Upper lobe of left lung (tissue), 6 donors: ENCODE measurements at places on chromosomes 16 and 17. TPM values are rescaled to one million over a fixed set of nuclear protein-coding genes. Genes with fewer than 3 reads are reported as not detected.

The CRISPLD2 gene
- total RNA-seq = 109 TPM

The CSH1 gene
- not detected for total RNA-seq

The DNAH9 gene
- 42.6 TPM for total RNA-seq

The PIMREG gene
- total RNA-seq = 0.77 TPM

The KRTAP9-2 gene
- total RNA-seq = not detected

The NPIPB12 gene
- total RNA-seq = 158 TPM

The CES1 gene
- total RNA-seq = 208 TPM

The FBXW10 gene
- not detected for total RNA-seq

The RHBDF1 gene
- total RNA-seq = 42.1 TPM

The SULT1A3 gene
- 17.5 TPM for total RNA-seq

The KCNJ2 gene
- 5.3 TPM for total RNA-seq

The CYLD gene
- 43.8 TPM for total RNA-seq

The ACE gene
- total RNA-seq = 21.1 TPM

The ACD gene
- 18.7 TPM for total RNA-seq

The PSMC3IP gene
- total RNA-seq = 2.7 TPM

The SLC12A3 gene
- not detected for total RNA-seq

The C1QTNF8 gene
- not detected for total RNA-seq

The DNAI2 gene
- total RNA-seq = 4.3 TPM

The MON1B gene
- 32.1 TPM for total RNA-seq

The HBA1 gene
- 74.0 TPM for total RNA-seq

The GLP2R gene
- total RNA-seq = 0.30 TPM

The KRTAP2-3 gene
- total RNA-seq = not detected

The ARHGAP27 gene
- 46.1 TPM for total RNA-seq

The KRT40 gene
- not detected for total RNA-seq

The GSG1L gene
- not detected for total RNA-seq

The KRT33B gene
- not detected for total RNA-seq

The PIK3R6 gene
- 1.9 TPM for total RNA-seq
